PC-3 (cell line): ENCODE measurements at places on chromosomes 2 and 18. TPM values are rescaled to one million over a fixed set of nuclear protein-coding genes. Genes with fewer than 3 reads are reported as not detected.

The RAX gene
- not detected in 2 replicates for total RNA-seq

DNA sequence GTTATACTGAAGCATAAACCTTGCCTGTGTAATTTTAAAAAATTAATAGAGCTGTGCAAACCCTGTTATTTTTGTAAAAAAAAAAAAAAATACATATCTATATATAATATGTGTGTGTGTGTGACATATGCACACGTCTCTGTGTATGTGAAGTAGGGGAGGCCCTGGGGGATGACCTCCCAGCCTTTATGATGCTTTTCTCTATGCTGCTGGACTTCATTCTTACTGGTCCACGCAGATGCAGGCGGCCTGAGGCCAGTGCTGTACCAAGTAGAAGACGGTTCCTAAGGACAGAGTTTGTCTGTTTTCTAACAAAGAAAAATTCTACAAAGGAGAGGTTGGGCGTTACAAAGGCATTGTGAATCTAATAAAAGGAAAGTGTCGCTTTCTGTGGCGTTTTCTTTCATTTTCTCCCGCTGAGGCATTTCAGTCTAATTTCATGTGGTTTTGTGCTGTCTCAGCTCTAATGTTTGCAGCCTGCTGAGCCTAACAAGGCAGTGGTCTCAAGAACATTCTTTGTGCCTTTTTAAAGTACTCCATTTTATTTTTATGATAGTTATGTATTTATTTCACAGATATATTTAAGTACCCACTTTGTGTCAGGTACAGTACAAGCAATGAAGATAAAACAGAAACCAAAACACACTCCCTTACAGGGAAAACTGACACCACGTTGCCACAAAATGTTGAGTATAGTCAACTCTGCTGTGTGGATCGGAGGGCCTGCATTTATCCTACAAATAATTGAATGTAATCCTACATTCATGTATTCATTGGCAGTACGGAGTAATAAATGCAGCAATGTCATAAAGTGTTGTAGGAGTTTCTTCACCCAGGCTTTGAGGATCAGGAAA lies 118.0 kb downstream of the RAB3GAP1 start:
- H3K27ac ChIP-seq = no peak overlapping the region
- H3K4me1 ChIP-seq = peaks cover 2% of the 10 kb centered on the region
- no peak overlapping the region for H3K4me3 ChIP-seq
- no peaks in the 10 kb centered on the region for H3K27me3 ChIP-seq

The TMEM178A gene
- 0.33 TPM in 1 of 2 replicates, not detected in the other for total RNA-seq

The THAP4 gene
- 75.1 and 102 TPM in 2 replicates for total RNA-seq

GRCh38 chr2:5978131-5978751 lies 286.1 kb downstream of the SOX11 start:
- H3K4me3 ChIP-seq = no peak overlapping the region
- DNase-seq = no peak
- H3K4me1 ChIP-seq = no peaks in the 10 kb centered on the region
- no peak overlapping the region for H3K27ac ChIP-seq

The AQP12B gene
- not detected in 2 replicates for total RNA-seq

The C2orf66 gene
- total RNA-seq = 0.51 TPM in 1 of 2 replicates, not detected in the other

The PSD4 gene
- total RNA-seq = 46.6 and 60.3 TPM in 2 replicates

The TRIM43 gene
- total RNA-seq = not detected in 2 replicates

DNA sequence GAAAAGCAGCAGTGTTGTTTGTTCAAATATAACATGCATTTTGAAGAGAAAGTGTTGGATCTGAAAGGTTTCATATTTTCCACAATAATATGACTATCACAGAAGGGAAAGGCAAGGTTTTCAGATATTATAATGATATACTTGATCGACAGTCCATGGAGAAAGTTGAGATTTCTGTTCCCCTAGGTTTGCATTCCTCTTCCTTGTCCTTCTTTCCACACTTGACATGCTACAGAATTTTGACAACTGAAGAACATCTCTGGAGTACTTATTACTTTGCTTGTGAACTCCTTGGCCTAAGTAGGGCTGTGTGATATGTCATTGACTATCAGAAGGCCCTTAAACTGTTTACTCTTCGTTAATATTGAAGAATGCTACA lies 46.5 kb downstream of the TMEFF2 start:
- H3K4me1 ChIP-seq = peaks cover 4% of the 10 kb centered on the region
- H3K36me3 ChIP-seq = no peaks in the 10 kb centered on the region
- H3K27ac ChIP-seq = no peak overlapping the region
- no peak overlapping the region for H3K4me3 ChIP-seq
- no peak for DNase-seq

The TGFBRAP1 gene
- total RNA-seq = 26.5 and 27.3 TPM in 2 replicates

DNA sequence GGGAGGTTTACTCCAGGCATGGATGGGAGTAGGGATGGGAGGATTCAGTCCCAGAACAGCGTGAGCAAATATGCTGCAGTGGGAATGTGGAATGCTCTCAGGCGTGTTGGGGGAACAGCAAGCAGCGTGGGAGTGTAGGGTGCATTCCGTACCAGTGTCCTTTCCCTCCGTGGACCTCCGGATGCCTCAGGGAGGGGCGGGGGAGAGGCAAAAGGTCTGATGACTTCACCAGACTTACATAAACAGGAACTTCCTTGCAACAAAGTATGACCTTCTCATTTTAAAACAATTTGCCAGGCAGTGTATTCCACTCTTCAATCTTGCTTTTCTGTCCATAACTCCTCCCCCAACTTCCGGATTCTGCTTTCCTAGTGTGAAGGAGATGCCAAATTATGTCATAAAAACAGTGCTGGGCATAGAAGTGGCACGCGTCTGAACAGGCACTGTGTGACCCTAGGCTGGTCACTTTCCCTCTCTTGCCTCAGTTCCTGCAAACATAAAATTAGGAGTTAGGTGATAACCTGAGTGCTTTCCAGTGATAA lies 36.9 kb downstream of the RPL37A start:
- H3K36me3 ChIP-seq = no peaks in the 10 kb centered on the region
- H3K27ac ChIP-seq = no peak overlapping the region
- peak; percentile 40 for DNase-seq
- no peaks in the 10 kb centered on the region for H3K27me3 ChIP-seq
- H3K4me1 ChIP-seq = peaks cover 31% of the 10 kb centered on the region

The DSG2 gene
- 17.2 and 21.1 TPM in 2 replicates for total RNA-seq

GRCh38 chr2:27347641-27348040 lies 8.9 kb downstream of the GTF3C2 start:
- no peaks in the 10 kb centered on the region for H3K27me3 ChIP-seq
- peaks cover 11% of the 10 kb centered on the region; the same call in 1 of the 2 replicates for H3K36me3 ChIP-seq
- H3K4me3 ChIP-seq = no peak overlapping the region

The EHD3 gene
- 3.2 and 4.4 TPM in 2 replicates for total RNA-seq

GRCh38 chr2:229675569-229675968 lies 38.8 kb downstream of the DNER start:
- no peak overlapping the region for H3K27ac ChIP-seq
- H3K36me3 ChIP-seq = no peaks in the 10 kb centered on the region
- no peak overlapping the region for H3K4me3 ChIP-seq
- peaks cover 35% of the 10 kb centered on the region for H3K4me1 ChIP-seq
- H3K27me3 ChIP-seq = no peaks in the 10 kb centered on the region

- H3K27me3 ChIP-seq = no peaks in the 10 kb centered on the region
- no peak overlapping the region for H3K27ac ChIP-seq
- DNase-seq = no peak
- H3K36me3 ChIP-seq = no peaks in the 10 kb centered on the region
Measured at GRCh38 chr2:226904592-226904991, 68.7 kb downstream of the RHBDD1 start.

- DNase-seq = no peak
- no peaks in the 10 kb centered on the region for H3K36me3 ChIP-seq
- no peak overlapping the region for H3K27ac ChIP-seq
- peaks cover 6% of the 10 kb centered on the region; the same call in 1 of the 2 replicates for H3K4me1 ChIP-seq
- no peaks in the 10 kb centered on the region for H3K27me3 ChIP-seq
Measured at GRCh38 chr18:48308755-48309575, 100.2 kb downstream of the ZBTB7C start.

The ALPI gene
- not detected in 2 replicates for total RNA-seq

The C2orf78 gene
- not detected in 2 replicates for total RNA-seq

DNA sequence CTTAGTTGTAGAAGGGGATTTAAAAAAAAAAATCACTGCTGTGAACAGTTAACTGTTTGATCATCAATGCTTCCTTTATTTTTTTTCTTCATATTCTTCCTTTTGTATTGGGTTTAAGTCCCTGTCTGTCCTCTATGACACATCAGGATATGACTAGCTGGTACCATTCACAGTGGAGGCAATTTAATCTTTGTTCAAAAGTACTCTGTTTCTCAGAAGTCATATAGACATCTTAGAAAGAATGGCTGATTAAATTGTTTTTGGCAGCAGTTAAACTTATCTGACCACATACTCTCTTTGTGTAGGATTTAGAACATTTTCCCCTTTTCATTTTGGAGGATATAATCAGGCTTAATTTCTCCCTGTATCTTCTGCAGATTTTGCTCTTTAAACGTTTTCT lies 807.8 kb upstream of the CDH2 start:
- H3K27me3 ChIP-seq = no peaks in the 10 kb centered on the region
- DNase-seq = peak; percentile 54
- no peaks in the 10 kb centered on the region for H3K36me3 ChIP-seq

The MBP gene
- 34.2 and 47.4 TPM in 2 replicates for total RNA-seq

GRCh38 chr2:217705461-217705860 lies 297.3 kb downstream of the TNS1 start:
- no peak overlapping the region for H3K27ac ChIP-seq
- peaks cover 33% of the 10 kb centered on the region for H3K4me1 ChIP-seq
- no peak overlapping the region for H3K4me3 ChIP-seq
- H3K27me3 ChIP-seq = no peaks in the 10 kb centered on the region
- H3K36me3 ChIP-seq = no peaks in the 10 kb centered on the region
- DNase-seq = peak; percentile 58

The FKBP1B gene
- total RNA-seq = 2.1 and 2.7 TPM in 2 replicates

The DLGAP1 gene
- total RNA-seq = not detected in 2 replicates

DNA sequence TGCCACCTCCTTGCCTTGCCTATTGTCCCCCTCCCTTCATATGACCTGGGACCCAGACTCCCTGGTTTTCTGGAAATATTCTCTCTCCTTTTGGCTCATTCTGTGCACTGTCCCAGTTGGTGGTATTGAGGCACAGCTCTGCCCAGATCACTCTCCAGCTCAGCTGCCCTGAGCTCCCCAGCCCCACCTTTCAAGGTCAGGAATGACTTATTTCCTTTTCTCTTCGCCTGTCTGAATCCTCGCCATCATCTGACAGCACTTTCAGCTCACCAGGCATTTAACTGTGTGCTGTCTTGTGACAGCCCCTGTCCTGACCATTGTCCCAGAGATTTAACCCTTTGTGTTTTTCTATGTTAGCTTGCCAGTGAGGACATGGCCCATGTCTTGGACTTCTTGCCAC lies 133.0 kb downstream of the MSH2 start:
- H3K4me1 ChIP-seq = peaks cover 29% of the 10 kb centered on the region
- H3K36me3 ChIP-seq = no peaks in the 10 kb centered on the region
- H3K27me3 ChIP-seq = no peaks in the 10 kb centered on the region
- DNase-seq = peak; percentile 63

The KIAA2012 gene
- total RNA-seq = not detected in 2 replicates

The RAMP1 gene
- 210 and 248 TPM in 2 replicates for total RNA-seq

- H3K4me1 ChIP-seq = peaks cover 48% of the 10 kb centered on the region
- H3K27me3 ChIP-seq = no peaks in the 10 kb centered on the region
- peak overlapping the region; percentile 87 for H3K27ac ChIP-seq
- H3K4me3 ChIP-seq = no peak overlapping the region; the same call in 1 of the 2 replicates
- H3K36me3 ChIP-seq = no peaks in the 10 kb centered on the region
Measured at GRCh38 chr2:33126552-33126951, 179.8 kb downstream of the LTBP1 start.

- H3K27me3 ChIP-seq = no peaks in the 10 kb centered on the region
- peaks cover 11% of the 10 kb centered on the region for H3K4me1 ChIP-seq
- no peak overlapping the region for H3K4me3 ChIP-seq
- no peak for DNase-seq
- H3K27ac ChIP-seq = no peak overlapping the region
Measured at GRCh38 chr2:162734866-162735265, 103.7 kb downstream of the KCNH7 start.

- H3K4me1 ChIP-seq = peaks cover 12% of the 10 kb centered on the region
- no peak overlapping the region for H3K27ac ChIP-seq
- H3K4me3 ChIP-seq = no peak overlapping the region
- DNase-seq = no peak
Measured at GRCh38 chr2:63831176-63831575, 10.5 kb upstream of the UGP2 start.

DNA sequence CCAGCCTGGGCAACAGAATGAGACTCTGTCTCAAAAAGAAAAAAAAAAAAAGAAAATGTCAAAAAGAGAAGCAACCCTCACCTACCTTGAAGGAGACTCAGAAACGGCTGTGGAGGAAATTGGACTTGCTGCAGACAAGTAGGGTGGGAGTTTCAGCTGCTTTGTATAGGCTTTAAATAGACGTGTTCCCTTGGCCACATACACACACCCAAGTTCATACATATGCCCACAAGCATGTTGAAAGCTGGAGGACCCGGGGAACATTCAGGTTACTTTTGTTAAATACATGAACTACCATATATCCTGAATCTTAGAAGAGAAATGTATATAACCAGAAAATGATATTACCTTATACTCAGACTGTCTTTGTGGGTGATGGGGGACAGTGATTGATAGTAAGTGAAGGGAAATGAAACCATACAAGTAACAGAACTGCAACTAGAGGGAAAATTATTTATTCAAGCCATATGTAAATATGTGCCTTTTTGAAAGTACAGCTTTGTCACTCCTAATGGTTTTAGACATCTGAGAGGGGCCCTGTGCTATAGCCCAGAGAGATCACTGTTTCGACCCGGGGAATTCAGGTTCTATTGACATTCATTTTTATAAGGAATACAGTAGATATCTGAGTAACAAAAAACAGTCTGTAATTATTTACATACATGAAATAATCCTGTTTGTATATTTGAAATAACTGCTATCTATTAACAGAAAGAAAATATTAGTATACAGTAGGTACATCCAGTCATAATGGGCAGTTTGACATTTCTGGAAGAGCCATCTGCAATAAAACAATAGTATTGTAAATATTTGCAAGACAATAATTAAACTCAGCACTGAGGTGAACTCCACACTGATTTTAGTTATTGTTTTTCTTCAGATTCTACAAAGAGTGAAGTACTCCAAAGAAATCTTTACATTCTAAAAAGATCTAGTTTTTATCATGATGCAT lies 48.0 kb upstream of the TGIF1 start:
- H3K27me3 ChIP-seq = no peaks in the 10 kb centered on the region
- peaks cover 9% of the 10 kb centered on the region for H3K4me1 ChIP-seq
- no peak for DNase-seq

- H3K4me1 ChIP-seq = peaks cover 21% of the 10 kb centered on the region
- H3K27me3 ChIP-seq = no peaks in the 10 kb centered on the region
- no peaks in the 10 kb centered on the region for H3K36me3 ChIP-seq
- peak overlapping the region; percentile 14; the same call in 1 of the 2 replicates for H3K4me3 ChIP-seq
- peak; percentile 95 for DNase-seq
Measured at GRCh38 chr2:31429759-31430438, 15.4 kb upstream of the XDH start.

The SULT1C4 gene
- not detected in 2 replicates for total RNA-seq

The CRACDL gene
- total RNA-seq = 0.40 TPM in 1 of 2 replicates, not detected in the other

The RND3 gene
- total RNA-seq = 145 and 201 TPM in 2 replicates

GRCh38 chr2:11414372-11415124 lies 51.4 kb downstream of the E2F6 start:
- H3K27me3 ChIP-seq = no peaks in the 10 kb centered on the region
- H3K36me3 ChIP-seq = peaks cover 4% of the 10 kb centered on the region; the same call in 1 of the 2 replicates
- peaks cover 5% of the 10 kb centered on the region for H3K4me1 ChIP-seq
- DNase-seq = no peak
